ENCODE measurements at places on chromosomes 6 and 20.
A peak's percentile ranks its signal among the peaks of the same experiment; 100 is the strongest.

DNA sequence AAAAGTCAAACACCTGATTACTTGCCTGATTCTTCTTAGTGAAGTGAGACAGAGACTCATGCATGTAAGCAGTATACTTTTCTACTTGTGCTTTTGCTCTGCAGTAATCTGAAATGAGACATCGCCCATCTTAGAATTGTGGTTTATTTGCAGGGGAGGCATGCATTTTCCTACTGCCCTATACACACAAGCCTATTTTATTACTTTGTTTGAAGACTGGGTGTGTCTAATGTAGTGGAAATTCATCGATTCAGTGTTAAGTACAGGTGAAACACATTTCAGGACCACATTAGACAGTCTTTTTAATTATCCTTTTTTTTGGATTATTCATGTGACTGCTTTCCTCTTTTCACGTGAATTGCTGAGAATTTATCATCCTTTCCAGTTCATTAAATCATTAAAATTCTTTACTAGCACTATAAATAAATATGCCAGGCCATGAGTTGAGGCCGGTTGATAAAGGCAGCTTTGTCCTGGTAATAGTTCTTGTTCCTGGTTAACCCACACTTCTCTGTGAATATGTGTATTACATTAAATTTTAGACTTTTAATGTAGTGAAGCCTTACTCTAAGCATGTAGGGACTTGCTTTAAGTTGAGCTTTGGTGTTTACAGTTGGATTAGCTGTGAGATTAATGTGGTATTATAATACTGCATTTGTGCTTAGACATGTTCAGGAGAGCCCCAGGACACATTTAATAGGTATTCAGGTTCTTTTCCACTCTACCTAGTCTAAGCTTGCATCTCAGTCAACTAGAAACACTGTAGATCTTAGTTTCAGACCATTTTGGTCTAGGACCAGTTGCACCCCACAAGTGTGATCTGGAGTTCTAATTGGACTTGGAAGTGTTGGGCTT lies 10.8 kb upstream of the BTBD3 start:
- no peak for DNase-seq

GRCh38 chr6:125888989-125889656 lies 67.4 kb upstream of the HINT3 start:
- peak; percentile 41 for DNase-seq

GRCh38 chr6:83065511-83066192 lies at the start of gene UBE3D:
Gene UBE3D (minus strand): TSS chr6:83065841. CDS start chr6:83065718, 123 bp downstream.
- peak; percentile 77 for DNase-seq

GRCh38 chr6:44269178-44269920 lies 901 bp upstream of the TMEM151B start:
- DNase-seq, result no peak

DNA sequence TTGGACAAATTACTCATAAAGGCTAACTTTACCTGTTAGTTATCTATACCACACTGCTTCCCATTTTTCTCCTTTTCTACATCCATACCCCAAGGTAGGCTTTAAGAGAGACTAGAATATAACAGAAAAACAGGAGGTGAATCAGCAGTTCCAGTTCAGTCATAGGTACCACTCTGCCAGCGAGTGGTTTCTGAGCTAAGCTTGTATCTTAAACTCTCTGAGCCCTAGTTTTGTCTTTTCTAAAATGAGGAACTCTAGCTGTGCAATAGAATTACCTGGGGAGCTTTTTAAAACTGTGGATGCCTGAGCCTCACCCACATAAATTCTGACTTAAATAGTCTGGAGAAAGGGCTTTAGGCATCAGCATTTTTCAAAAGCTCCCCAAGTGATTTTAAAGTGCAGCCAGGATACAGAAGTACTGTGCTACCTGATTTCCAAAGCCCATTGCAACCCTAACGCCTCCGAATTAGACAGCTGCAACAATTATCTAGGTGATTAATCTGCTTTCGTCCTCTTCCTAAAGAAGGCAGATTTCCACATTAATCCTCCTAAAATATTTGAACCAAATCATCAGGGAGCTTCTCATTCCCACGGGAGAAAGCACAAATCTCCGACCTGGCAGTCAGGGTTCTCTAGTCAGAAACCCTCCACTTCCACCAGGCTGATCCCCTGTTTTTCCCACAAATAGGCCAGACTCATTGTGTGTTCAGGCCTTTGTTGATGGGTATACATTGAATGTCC lies 37.4 kb upstream of the RPL7L1 start:
- no peak for DNase-seq

DNA sequence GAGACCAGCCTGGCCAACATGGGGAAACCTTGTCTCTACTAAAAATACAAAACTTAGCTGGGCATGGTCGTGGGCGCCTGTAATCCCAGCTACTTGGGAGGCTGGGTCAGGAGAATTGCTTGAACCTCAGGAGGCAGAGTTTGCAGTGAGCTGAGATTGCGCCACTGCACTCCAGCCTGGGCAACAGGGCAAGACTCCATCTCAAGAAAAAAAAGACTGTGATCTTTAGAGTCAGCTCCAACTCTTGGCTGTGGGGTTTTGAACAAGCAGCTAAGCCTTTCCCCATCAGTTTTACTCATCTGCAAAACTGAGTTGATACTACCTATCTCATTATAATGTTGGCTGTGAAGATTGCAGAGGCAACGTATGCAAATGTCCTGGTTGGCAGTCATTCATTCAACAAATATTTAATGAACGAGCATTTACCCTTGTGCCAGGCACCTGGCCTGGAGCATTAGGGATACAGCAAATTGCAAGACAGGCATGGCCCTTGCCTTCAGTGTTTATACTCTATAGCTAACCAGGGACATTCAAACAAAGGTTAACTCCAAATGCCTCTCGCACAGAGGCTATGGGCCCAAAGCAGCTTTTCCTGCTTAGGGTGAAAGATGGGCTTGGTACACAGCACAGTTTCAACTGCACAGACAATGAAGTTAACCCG lies 37.8 kb downstream of the ILRUN start:
- DNase-seq, result no peak

DNA sequence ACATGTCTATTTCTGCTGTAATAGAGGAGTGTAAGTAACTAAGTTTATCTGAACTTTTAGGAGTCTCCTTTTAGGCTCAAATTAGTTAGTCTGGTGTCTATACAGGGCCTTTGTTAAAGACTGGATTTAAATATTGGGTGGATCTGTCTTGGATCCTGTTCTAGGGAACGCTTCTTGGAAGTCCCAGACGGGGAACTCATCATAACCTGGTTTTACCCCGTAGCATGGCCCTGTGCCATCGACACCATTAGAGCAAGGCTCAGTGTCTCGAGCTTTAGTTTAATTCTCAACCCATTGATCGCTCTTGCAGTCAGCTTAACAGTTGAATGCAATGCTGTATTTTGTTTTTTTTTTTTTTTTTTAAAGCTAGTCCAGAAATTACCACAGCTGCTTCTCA lies 89.9 kb downstream of the CARMIL1 start:
- peak; percentile 14 for DNase-seq

GRCh38 chr6:74967821-74968220 lies 238.0 kb downstream of the COL12A1 start:
- DNase-seq, result no peak

- DNase-seq, result no peak
These were observed 13.3 kb upstream of the KCNK15 start for GRCh38 chr20:44732327-44732726.

GRCh38 chr6:112408522-112408921 lies 61.4 kb downstream of the RFPL4B start:
- DNase-seq, result no peak

DNA sequence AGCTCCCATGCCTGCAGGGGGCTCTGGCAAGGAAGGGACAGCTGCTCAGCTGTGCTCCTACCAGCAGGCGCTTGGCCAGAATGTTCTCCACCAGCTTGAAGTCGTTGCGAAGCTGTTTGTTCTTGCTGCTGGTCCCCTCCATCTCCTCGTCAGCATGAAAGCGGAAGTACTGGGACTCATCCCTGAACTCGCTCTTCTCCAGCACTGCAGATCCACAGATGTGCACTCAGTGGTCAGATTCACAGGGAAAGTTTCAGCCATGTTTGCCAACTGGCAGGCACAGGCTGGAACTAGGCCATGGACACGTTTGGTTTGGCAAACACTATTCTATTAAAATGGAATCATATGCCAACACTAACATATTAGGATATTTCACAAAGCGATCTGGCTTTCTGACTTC lies 167.9 kb downstream of the PREX1 start:
- DNase-seq, result no peak

DNA sequence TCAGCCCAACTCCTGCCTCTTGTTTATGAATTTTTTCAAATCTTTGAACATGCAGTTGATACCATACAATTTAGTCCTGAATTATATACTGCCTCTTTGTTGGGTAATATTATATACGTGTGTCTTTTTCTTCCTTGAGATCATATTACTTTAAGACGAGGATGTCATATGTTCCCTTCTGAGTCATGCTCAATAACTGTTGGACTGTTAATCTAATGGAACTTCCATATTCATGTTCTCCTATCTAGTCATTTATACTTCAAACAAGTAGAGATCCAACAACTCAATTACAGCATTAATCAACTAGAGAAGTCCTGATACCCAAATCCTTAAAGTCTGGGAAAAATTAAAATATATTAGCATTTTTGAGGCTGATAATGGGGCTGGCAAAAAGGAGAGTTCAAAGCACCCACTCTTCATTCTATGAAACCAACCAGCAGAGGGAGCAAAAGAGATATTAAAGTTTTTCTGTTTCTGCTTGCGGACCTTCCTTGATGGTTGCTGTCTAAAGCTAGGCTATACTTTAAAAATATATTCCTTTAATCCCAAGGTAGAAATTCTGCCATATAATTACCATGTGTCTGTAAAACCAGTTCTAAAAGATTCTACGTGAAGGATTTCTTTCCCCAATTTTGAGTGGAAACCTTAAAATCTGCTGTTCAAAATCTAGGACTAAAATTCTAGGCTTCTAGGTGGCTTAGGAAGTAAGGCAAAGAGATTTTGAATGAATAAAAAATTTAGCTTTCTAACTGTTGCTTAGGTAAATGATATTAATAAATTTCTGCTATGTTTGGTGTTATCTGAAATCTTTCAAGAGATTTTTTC lies 498.9 kb downstream of the BCKDHB start:
- peak; percentile 51 for DNase-seq

DNA sequence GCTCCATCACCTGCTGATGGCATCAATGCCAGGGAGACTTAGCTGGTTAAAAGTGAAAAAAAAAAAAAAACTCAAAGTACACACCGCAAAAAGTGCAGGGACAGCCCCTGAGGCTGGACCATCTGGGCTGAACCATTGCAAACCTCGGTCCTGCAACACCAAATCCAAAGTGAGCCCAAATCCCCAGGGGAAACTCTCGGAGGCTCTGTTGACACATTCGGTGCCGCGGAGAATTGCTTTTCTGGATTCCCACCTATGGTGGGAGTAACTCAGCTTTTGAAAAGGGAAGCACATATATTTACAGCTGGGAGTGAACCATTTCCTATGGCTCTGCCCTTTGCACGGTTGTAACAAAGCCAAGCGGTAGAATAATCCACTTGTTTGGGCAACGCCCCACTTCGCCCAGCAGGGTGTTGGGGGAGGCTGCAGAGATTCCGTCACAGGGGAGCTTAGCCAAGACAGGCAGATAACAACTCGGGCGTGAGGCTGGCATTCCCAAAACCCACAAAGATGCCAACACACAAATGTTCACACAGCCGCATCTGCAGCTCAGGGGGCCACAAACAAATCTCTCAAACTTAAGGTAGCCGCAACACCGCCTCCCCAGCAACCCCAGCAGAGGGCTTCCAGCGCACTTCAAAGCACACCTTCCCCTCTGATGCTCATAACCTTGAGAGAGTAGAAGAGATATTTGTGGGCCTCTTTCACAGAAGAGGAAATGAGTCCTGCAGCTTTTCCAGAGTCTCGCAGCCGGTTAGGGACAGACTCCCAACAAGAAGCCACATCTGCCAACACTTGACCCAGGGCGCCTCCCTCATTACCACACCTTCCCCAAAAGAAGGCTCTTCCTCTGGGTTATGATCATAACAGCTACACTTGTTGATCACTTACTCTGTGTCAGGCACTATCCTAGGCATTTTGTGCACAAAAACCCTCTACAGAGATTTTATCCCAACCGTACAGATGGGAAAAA lies 11.4 kb downstream of the ZC3H12D start:
- no peak for DNase-seq

- DNase-seq, result no peak
These were observed 95.9 kb upstream of the IYD start for GRCh38 chr6:150272976-150273315.

- no peak for DNase-seq
These were observed 2.4 kb downstream of the PHF3 start for GRCh38 chr6:63637865-63638445.

DNA sequence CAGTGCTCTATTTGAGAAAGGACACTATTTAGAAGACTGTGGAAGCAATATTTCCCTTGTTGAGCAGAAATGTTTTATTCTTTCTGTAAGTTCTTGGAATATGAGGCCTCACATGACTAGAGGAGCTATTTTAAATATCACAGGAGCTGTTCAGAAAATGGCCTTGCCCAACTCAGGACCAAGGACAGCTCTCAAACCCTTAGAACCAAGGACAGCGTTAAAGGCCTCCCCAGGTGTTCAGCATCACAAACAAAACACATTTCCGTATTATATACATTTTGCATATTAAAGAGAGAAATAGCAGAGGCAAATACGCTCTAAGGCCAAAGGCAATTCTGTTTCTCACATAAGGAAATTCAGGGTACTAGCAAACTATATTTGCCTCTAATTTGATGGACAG lies 631.4 kb downstream of the CDH26 start:
- no peak for DNase-seq

- peak; percentile 96 for DNase-seq
These were observed at the start of gene SSR1 for GRCh38 chr6:7312616-7313504. Gene SSR1 (minus strand): TSS chr6:7313199. CDS start chr6:7313120, 79 bp downstream.

DNA sequence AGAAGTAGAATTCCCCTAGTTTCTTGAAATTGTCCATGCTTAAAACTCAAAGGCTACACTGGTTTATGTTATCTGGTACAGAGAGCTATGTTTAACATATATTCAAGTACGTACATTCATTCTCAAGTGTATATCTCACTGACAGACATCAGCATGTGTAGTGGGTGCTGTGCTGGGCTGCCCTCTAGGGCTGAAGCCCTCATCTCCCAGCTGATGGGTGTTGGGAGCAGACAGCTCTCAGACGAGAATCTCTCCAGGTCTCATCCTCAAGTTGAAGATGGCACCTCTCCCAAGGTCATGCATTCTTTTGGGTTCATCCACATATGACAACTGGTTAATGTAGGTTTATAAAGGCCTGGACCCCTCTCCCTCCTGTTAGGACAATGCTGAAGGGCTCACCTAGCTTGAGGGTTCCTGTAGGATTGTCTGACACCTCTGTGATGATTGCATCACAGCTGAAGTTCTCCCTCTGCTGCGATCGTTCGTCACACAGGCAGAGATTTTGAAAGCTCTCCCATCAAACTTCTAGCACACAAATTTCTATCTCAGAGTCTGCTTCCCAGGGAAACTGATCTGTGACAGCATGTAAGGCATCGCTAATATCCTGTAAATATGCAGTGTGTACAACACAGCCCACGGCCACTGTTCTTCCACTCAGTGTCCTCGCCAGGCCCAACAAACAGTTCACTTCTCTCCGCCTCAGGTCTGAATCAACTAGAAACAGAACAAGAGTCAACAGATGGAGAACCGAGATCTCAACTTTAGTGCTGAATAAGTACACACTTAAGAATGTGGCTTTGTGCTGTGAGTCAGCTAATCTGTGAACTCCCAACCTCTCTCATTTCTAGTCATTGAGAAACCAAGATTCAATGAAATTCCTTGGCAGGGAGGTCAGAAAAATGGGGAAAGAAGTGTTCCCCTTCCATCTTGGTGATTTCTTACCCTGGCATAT lies 43.2 kb downstream of the PREP start:
- peak; percentile 88 for DNase-seq

- DNase-seq, result no peak
These were observed 63.5 kb upstream of the STMND1 start for GRCh38 chr6:17038316-17038715.

GRCh38 chr6:21246075-21246474 lies 347.5 kb upstream of the SOX4 start:
- no peak for DNase-seq

- no peak for DNase-seq
These were observed 869.7 kb downstream of the PHF3 start for GRCh38 chr6:64505312-64505711.
